ENCODE measurements at places on chromosomes 13 and 19.

DNA sequence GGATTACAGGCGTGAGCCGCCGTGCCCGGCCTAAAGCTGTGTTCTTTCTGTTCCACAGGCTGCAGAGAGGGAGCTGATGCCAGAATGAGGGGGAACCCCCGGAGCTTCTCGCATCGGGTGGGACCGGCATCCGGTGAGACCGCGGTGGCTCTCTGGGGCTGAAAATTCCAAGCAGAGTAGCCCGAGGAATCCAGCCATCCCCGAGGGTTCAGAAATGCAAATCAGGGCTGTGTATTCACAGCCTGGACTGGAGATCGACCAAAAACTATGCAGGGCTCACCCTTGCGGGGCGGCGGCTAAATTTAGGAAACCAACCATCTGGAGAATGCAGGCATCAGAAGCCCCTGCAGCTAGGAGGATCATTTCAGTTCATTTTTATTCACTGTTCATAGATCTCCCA lies 99.2 kb downstream of the GNG7 start:
- no peak overlapping the region for H3K4me3 ChIP-seq
- DNase-seq = no peak
- peak overlapping the region; percentile 47 for H3K27ac ChIP-seq
- no peaks in the 10 kb centered on the region for H3K36me3 ChIP-seq

DNA sequence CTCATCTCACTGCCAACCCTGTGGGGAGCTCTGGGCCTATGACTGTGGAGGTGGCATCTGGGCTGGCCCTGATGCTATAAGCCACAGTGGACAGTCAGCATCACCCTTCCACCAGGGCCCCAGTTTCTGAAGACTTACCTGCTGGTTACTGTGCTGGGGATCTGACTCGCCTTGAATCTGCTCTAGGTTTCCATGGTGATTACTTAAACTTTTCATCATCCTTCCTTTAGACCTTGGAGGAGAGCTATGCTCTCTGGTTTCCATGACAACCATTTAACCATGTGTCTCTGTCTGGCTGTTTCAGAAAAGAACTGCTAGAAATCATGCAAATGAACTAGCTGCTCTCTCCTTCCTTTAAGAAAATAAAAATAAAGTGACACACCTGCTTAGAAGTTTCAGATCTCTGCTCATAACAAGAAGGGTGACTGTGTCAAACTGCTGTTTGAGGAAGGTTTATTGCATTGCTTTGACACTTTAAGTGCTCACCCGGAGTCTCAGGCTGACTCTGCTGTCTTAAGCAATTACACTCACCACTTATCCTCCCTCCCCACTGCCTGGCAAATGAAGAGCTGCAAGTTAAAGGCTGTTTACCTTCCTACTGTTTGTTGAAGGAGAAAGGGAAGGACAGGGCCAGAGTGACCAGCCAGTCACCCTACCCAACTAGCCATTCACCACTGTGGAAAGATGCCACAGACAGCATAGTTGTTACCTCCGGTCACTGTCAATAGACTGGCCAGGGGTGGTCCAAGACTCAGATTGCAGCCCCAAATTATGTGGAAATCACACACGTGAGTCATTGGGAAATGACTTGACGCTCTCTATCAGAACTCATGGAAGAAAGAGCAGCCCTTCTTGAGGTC lies 87.6 kb downstream of the HSPH1 start:
- H3K4me3 ChIP-seq = no peak overlapping the region
- no peaks in the 10 kb centered on the region for H3K27me3 ChIP-seq

- H3K27ac ChIP-seq = peak within 1 kb of the TSS; percentile 88
- peak; percentile 90 for DNase-seq
- H3K27me3 ChIP-seq = no peaks in the 10 kb centered on the region
- H3K36me3 ChIP-seq = peaks cover 21% of the 10 kb centered on the region
- peak within 1 kb of the TSS; percentile 84 for H3K4me3 ChIP-seq
- H3K4me1 ChIP-seq = peaks cover 13% of the 10 kb centered on the region
These were observed at the start of gene SPRED3 for GRCh38 chr19:38388349-38389100. Gene SPRED3, plus strand, starts transcription at chr19:38388697. Its CDS starts 1,606 bp downstream, at chr19:38390303.

DNA sequence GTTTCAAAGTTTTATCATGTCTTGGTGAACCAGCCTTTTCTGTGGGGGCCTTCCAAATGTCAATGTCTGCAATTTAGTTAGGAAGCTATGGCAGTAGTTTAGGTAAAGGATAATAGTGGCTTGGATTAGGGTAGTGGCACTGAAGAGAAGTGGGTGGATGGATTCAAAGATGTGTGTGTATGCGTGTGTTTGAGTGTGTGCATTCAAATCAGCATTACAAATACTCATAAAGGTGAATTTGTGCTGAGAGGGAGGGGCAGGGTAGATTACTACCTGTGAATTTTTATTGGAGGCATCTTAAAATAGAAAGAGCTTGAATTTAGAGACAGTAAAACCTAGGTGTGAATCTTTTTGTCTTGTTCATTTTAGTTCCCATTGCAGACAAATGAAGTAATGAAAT lies 16.9 kb downstream of the NDFIP2 start:
- H3K4me1 ChIP-seq = peaks cover 2% of the 10 kb centered on the region
- H3K27me3 ChIP-seq = no peaks in the 10 kb centered on the region
- no peaks in the 10 kb centered on the region for H3K36me3 ChIP-seq
- no peak for DNase-seq
- no peak overlapping the region for H3K27ac ChIP-seq

DNA sequence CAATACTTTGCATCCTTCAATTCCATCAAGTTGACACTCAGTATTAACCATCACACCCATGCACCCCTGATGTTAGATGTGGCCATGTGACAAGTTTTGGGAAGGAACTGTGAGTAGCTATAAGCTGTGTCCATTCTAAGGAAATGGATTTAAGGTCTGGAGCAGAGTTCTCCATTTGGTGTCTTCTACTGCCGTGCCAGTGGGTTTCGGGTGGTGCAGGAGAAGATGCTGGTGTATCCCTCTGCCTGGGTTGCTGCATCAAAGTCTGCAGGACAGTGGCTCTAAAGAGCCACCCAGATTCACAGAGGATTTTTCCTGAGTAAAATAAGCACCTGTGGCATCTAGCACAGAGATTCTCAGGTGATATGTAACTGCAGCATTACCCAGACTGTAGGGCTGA lies 105.7 kb upstream of the IRS2 start:
- no peak overlapping the region for H3K27ac ChIP-seq
- no peak overlapping the region for H3K4me3 ChIP-seq
- H3K27me3 ChIP-seq = no peaks in the 10 kb centered on the region
- H3K4me1 ChIP-seq = no peaks in the 10 kb centered on the region
- no peaks in the 10 kb centered on the region for H3K36me3 ChIP-seq

- DNase-seq = no peak
- H3K27me3 ChIP-seq = no peaks in the 10 kb centered on the region
- no peak overlapping the region for H3K4me3 ChIP-seq
- no peaks in the 10 kb centered on the region for H3K36me3 ChIP-seq
- no peak overlapping the region for H3K27ac ChIP-seq
These were observed 167.8 kb downstream of the DLEU7 start for GRCh38 chr13:50675651-50676050.

DNA sequence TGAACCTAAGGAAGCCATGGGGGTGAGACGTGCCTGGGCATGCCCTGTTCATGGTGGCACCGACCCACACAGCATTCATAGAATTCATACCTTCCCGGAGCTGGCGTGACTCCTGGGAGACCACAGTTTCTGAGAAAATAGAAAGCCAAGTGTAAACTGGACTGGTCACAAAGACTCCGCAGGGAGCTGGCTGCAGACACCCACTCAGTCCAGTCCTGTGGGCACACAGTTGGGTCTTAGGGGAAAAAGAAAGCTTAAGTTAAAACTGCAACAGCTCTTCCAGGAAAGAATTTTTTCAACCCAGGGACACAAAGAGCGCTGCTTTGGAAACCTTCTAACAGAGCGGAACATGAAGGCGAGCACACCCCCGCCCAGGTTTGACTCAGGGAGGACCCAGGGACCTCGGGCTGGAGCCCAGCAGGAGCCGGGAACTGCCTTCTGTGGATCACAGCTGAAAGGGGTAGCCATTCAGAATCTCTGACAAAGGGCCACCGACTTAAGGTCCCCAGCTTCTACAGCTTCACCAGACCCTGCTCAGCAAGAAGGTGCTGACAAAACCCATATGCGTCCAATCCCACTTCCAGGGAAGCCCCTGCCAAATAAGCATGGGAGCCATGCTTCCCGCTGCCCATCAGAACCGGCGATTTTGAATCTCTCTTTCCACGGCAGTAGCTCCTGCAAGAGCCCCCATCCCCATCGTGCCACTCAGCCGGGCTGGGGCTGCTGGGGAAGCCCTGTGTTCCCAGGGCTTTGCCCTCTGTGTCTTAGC lies 183.7 kb downstream of the COL4A1 start:
- no peak overlapping the region for H3K4me3 ChIP-seq
- no peak for DNase-seq
- H3K27ac ChIP-seq = no peak overlapping the region
- peaks cover 27% of the 10 kb centered on the region for H3K4me1 ChIP-seq
- H3K36me3 ChIP-seq = no peaks in the 10 kb centered on the region
- no peaks in the 10 kb centered on the region for H3K27me3 ChIP-seq

GRCh38 chr19:50803633-50804419 lies 13.6 kb downstream of the ACP4 start:
- peak overlapping the region; percentile 100 for H3K4me3 ChIP-seq
- H3K4me1 ChIP-seq = peaks cover 12% of the 10 kb centered on the region
- DNase-seq = peak; percentile 79

GRCh38 chr19:51064534-51065220 lies at the start of gene KLK13:
Gene KLK13, minus strand, starts transcription at chr19:51065092. Its CDS starts 25 bp downstream, at chr19:51065067.
- DNase-seq = no peak
- H3K36me3 ChIP-seq = no peaks in the 10 kb centered on the region
- no peak within 1 kb of the TSS for H3K4me3 ChIP-seq
- peaks cover 58% of the 10 kb centered on the region for H3K27me3 ChIP-seq
- H3K27ac ChIP-seq = no peak within 1 kb of the TSS
